Stimulated activated CD8-positive, alpha-beta memory T cell treated with anti-CD3 and anti-CD28 coated beads, Interleukin-7, amount 100 ng/mL, for 24 hours (primary cell): ENCODE measurements at places on chromosomes 7 and 10.

DNA sequence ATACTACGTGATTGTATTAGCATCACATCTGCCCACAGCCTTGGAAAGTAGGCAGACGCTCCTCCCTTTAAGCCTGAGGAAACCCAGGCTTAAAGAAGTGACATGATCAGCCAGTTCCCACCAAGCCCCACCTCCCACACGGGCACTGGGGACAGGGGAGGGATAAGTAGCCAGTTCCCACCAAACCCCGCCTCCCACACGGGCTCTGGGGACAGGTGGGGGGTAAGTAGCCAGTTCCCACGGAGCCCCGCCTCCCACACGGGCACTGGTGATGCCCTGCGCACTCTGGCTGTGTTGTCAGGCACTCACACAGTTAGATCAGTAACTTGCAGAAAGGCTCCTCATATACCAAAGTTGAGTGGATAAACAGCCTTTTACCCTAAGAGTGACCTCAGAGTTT lies 606.8 kb downstream of the PTPRN2 start:
- no peak for DNase-seq

GRCh38 chr10:48404646-48405045 lies 98.2 kb downstream of the MAPK8 start:
- no peak for DNase-seq

GRCh38 chr7:134692344-134692705 lies 45.7 kb downstream of the BPGM start:
- DNase-seq = no peak

DNA sequence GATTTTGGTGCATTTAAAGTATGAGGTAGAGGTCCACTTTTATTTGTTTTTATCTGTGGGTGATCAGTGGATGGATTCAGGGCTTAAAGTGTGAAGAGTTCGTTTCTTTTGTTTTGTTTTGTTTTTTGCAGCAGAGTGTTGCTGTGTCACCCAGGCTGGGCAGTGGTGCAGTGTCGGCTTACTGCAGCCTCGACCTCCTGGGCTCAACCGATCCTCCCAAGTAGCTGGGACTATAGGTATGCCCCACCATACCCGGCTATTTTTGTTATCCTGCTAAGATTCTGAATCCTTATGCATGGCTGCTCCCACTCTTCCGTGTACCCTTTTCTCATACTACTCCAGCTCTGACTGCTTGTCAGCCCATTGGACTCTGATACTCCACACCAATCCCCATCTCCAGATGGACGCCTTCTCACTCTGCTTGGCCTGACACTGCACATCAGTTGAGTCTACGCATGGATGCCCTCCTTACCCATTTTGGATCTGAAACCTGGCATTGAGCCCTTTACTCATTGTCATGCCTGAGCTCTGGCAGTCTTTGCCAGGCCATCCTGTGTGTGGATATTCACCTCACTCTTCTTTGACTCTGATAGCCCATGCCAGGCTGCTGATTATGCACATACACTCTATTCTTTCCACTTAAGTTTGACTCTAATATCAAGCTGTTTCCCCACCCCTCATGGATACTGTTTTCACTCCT lies 119.5 kb downstream of the CCSER2 start:
- no peak for DNase-seq

DNA sequence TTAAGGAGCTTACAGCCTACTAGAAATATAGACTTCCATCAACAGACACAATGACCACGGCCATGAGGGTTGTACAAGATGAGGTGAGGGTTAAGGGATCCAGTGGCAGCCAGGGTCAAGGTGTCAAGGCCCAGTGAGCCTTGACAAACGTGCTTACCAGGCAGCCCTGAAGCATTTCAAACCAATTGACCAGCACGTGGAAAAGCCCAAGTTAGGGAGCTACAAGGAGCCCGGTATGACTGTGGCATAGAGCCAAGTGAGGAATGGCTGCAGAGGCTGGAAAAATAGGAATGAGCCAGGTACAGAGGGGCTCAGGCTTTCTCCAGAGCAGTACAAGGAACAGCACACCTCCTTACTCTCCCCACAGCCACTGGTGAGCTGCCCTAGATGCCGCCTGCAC lies 12.7 kb downstream of the AFAP1L2 start:
- no peak for DNase-seq
